ENCODE measurements at places on chromosomes 4 and X. TPM values are rescaled to one million over a fixed set of nuclear protein-coding genes. Genes with fewer than 3 reads are reported as not detected.

ZXDA gene
- 6.2 TPM for total RNA-seq

TSPAN7 gene
- 0.49 TPM for total RNA-seq

USP51 gene
- 1.9 TPM for total RNA-seq

ADAMTS3 gene
- total RNA-seq: 2.9 TPM

RHOH gene
- not detected for total RNA-seq

KLHL34 gene
- total RNA-seq: not detected

FAM149A gene
- total RNA-seq: 9.7 TPM

FANCB gene
- total RNA-seq: 0.49 TPM
